Kasumi-1 (cell line): ENCODE measurements at places on chromosomes 7 and 10.

GRCh38 chr10:99330347-99330924, 1.3 kb downstream of the CNNM1 start:
- DNase-seq = no peak

DNA sequence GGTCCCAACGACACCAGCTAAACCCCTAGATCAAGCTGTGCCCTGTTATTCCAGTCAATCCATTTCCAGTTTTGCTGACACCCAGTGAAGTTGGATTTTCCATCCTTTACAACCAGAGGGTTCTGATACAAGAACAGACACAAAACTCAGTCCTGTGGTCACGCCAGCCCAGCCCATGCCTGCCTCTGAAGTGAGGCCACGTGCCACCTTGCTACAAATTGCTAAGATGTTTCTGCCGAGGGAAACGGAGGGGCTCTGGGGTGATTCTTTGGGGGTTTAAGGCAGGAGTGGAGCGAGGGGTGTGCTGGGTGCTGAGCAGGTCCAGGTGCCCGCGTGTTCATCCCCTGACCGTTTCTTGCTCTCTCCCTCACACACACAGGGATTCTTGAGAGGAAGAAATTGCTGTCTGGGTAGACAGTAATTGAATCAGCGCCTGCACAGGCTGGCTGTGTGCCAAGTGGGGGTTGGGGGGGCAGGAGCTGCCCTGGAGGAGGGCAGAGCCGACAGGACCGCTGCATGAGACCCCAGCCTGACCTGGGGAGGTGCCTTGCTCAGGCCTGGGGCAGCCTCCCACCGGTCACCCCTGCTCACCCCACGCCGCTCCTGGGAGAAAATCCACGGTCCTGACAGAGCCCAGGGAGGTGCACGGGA, 38.1 kb downstream of the ADAP1 start:
- DNase-seq = no peak

GRCh38 chr10:31724296-31724695, 204.3 kb downstream of the ARHGAP12 start:
- DNase-seq = no peak

DNA sequence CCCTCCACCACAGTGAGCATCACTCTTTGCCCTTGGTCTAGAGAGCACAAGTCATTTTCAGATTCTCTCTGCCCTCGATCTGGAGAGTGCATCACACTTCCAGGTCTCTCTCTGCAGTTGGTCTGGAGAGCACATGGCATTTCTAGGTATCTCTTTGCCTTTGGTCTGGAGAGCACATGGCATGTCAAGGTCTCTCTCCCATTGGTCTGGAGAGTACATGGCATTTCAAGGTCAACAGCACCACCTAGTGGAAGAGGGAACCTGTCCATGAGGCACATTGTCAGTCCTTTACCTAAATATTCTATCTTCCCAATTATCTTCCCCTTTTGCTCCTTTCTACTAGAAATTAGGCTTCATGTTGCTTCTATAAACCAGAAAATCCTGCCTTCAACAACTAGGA, 1139.4 kb downstream of the XPNPEP1 start:
- DNase-seq = peak; percentile 64

- DNase-seq = no peak
Measured at GRCh38 chr7:1422512-1423263, 36.6 kb downstream of the MICALL2 start.

DNA sequence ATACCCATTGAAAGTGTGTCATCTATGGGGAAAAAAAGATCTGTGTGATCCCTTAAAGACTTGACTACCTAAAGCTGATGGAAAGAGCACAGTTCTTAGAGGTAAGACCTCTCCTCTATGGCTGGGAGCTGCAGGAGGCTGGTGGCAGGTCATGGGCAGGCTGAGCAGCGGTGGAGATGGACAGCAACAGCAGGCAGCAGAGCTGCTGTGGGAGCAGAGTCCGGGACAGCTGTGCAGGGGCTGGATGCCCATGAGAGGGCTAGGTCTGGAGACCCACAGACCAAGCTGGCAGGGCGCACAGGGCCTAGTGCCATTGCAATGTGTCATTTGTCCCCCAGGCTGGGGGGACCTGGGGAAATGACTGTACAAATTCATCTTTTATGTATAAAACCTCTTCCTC, 13.4 kb upstream of the EPHA1 start:
- no peak for DNase-seq

DNA sequence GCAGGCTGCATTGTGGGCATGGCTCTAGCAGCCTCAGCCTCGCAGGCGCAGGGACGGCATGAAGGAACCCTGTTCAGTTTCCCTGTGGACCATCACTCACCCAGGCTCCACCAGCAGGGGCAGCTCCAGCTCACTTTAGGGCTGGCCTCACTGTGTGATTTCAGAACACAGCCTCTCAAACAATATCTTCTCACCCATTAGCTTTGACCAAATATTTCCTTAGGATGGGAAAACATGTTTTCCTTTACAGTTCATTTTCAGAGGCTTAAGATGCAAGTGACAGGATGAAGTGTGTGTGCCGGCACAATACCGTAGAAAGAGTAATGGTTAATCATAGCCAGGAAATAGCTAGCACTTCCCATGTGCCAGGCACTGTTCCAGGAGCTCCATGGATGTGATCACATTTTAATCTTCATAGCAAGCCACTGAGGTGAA, 58.2 kb downstream of the LANCL2 start:
- DNase-seq = no peak

DNA sequence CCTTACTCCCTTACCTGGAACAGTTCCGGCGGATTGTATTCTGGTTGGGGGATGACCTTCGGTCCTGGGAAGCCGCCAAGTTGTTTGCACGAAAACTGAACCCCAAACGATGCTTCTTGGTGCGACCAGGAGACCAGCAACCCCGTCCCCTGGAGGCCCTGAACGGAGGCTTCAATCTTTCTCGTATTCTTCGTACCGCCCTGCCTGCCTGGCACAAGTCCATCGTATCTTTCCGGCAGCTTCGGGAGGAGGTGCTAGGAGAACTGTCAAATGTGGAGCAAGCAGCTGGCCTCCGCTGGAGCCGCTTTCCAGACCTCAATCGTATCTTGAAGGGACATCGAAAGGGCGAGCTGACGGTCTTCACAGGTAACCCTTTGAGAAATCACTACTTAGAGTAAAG, 1.7 kb downstream of the TWNK start:
- no peak for DNase-seq

DNA sequence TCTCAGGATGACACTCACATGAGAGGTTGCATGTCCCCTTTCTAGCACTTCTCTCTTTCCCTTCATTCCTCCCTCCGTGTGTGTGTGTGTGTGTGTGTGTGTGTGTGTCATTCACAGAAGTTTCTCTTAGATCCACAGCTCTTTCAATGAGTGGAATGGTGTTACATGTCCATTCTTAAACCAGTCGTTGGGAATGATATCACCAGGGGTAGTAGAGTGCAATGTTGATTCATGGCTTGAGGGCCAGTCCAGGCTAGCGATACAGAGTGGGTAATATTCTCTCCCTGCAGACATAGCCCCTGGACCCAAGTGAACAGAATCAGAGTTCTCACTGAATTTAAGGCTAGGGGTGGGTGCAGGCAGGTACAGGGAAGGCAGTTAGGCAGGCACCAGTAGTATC, 187.8 kb downstream of the SDK1 start:
- DNase-seq = no peak

DNA sequence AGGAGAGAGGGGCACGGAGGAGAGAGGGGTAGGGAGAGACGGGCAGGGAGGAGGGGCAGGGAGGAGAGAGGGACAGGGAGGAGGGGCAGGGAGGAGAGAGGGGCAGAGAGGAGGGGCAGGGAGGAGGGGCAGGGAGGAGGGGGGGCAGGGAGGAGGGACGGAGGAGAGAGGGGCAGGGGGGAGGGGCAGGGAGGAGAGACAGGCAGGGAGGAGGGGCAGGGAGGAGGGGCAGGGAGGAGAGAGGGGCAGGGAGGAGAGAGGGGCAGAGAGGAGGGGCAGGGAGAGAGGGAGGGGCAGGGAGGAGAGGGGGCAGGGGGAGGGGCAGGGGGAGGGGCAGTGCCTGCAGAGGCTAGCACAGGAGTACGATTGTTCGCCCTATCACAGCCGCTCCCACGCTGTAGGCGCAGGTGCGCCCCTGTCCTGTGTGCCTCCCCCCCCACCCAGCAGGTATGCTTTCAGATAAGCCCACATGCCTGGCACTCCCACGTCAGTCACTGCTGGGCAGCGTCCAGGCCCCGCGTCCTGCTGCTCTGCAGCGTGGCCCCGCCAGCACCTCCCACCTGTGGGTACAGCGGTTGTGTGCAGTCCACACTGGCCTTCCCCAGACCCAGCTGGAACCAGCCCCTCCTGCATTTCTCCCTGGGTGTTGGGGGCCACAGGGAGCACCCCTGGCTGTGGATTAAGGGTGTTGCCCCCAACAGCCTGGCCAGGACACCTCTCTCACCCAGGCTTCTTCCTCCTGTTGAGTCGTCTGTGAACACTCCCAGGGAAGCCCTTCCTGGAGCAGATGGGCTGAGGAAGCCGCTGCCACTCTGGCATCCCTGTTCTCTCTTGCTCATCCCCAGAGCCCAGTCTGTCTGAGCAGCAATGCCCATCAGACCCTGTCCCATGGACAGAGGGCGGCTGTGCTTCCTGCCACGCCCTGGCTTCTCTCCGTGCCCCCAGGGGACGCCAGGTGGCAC, 10.8 kb downstream of the NKX6-2 start:
- DNase-seq = no peak

DNA sequence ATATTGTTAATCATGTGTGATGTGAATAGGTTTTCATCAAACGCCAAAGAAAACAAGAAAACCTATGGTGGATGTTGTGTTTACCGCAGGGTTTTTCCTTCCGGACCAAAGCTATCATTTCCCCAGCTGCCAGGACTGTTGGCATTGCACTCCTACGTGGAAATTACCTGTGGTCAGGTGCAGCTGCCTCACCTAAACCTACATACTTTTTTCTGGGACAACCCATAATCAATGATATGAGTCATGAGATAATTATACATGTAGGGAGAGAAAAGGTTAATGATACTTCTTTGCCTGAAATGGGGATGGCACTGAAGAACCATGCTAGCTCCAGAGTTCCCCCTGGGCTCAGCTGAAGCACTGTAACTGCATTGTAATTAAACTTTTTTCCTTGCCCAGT, 223.6 kb upstream of the SEMA3E start:
- no peak for DNase-seq

- no peak for DNase-seq
Measured at GRCh38 chr7:109179601-109180000, 609.9 kb downstream of the DNAJB9 start.

- DNase-seq = no peak
Measured at GRCh38 chr10:108990441-108990840, 932.9 kb downstream of the XPNPEP1 start.

DNA sequence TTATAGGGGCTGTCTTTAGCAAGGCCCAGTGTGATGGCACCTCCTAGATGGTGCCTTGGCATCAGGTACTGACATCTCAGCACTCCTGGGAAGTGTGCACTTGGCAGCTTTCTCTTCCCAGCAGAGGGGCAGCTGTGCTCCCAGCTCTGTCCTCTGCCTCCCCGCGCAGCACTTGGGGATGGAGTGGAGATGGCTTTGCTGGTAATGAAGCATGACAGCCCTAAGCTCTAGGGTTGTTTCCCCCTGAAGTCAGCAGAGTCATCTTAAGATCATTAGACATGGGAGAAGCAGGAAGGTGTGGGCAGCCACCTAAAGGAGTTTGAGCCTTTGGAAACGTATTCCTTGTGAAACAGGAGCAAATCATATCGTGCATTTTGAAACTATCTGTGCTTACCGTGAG, 46.7 kb downstream of the HTRA1 start:
- no peak for DNase-seq

- DNase-seq = no peak
Measured at GRCh38 chr7:12504149-12504548, 66.4 kb upstream of the SCIN start.

- DNase-seq = no peak
Measured at GRCh38 chr7:151697515-151697895, 177.8 kb upstream of the RHEB start.
